CD4-positive, alpha-beta T cell (primary cell): ENCODE measurements at places on chromosomes 2 and 18.

- DNase-seq = no peak
Measured at GRCh38 chr18:79208906-79209305, 139.7 kb downstream of the ATP9B start.

GRCh38 chr2:122988395-122989221 is 1036.5 kb upstream of the CNTNAP5 start:
- no peak for DNase-seq

- DNase-seq = no peak
Measured at GRCh38 chr2:232483923-232484627, 3.6 kb downstream of the ECEL1 start.

GRCh38 chr2:232476045-232476444 is 11.6 kb downstream of the ECEL1 start:
- DNase-seq = no peak

DNA sequence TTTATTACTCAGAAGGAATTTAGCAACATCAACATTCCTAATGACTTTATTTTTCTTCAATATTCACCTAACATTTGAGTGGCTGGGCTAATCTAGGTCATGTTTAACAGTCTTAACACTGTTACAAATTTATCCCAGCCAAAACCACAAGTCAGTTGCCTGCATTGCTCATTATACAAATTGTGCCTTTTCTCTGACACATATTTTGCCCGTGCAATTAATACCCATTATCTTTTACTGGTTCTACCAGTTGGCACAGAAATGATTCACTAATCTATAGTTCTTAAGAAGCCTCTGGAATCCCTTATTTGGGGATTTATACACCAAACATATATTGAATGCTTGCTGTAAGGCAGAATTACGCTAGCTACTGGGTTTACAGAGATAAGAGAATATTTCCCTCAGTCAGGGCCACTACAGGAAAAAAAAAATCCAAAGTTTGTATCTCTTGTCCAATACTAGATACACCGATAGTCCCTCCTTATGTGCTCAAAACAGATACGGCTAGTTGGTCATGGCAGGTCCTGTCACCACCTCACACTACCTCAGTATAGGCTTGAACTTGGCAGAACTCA is 46.3 kb downstream of the ZCCHC2 start:
- DNase-seq = no peak

DNA sequence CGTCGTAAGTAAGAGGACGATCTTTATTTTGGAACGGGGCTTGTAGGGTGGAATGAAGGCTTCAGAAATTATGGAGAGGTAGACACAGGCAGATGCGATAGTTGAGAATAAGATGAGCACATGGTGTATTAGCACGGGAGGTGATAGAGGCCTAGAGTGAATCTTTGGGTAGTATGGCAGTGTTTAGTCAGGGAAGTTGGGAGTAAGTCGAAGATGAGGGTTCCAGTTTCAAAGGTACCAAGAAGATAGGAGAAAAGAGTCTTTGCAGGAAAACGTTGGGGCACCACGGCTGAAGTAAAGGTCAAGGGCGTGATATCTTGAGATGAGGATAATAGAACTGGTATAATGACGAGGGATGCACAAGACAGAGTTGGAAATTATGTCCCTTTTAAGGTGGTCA is 654 bp downstream of the PIK3C3 start:
- no peak for DNase-seq

- DNase-seq = no peak
Measured at GRCh38 chr18:6732952-6733351, 3.4 kb downstream of the ARHGAP28 start.

DNA sequence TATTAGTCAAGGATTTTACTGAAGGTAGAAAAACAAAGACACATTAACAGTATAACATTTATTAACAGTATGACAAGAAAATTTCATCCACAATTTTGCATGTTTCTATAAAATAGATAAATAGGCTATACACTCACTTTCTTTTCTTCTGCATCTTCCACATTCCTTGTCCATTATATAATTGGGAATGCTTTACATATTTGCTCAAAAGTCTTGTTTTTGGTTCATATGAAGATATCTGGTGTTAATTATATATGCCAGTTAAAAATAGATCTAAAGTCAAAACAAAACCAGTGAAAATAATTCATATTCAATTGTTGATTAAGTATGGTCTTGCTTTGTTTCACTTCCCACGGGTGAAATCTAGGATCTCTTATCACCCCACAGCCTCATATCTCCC is 53.4 kb downstream of the SERPINB7 start:
- DNase-seq = no peak

DNA sequence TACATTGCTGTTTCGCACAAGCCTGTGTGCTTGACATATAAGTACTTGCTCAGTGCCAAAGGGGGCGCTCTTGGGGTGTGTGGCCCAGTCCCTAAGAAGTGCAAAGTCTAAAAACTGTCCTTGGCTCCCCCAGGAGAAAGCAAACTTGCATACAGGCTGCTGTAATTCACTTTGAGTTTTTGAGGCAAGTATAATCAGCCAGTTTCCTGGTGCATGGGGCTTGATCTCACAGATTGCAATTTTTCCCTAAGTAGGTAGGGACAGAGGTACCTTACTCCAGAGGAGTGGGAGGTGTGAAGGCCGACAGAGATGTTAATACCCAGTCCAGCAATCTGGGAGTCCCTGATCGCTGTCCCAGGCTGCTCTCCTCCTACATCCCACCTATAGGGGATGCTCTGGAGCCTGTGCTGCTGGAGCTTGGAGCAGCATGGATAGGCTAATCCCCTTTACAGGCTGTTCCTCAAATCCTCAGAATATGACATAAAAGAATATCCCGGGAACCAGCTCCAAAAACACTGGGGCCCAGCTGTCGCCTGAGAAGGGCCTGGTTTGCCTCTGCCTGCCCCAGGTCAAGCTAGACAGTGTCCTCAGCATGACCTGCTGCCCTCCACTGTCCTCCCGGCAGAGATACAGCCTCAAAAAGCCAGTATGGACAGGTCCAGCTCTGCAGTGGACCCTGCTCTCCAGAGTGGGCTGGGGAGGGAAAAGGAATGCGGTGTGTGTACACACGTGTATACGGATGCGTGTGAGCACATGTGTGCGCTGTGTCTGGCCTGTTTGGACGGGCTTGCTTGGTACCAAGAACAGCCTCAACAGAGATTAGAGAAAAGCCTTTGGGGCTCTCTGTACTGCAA is 136.5 kb upstream of the HAAO start:
- no peak for DNase-seq

DNA sequence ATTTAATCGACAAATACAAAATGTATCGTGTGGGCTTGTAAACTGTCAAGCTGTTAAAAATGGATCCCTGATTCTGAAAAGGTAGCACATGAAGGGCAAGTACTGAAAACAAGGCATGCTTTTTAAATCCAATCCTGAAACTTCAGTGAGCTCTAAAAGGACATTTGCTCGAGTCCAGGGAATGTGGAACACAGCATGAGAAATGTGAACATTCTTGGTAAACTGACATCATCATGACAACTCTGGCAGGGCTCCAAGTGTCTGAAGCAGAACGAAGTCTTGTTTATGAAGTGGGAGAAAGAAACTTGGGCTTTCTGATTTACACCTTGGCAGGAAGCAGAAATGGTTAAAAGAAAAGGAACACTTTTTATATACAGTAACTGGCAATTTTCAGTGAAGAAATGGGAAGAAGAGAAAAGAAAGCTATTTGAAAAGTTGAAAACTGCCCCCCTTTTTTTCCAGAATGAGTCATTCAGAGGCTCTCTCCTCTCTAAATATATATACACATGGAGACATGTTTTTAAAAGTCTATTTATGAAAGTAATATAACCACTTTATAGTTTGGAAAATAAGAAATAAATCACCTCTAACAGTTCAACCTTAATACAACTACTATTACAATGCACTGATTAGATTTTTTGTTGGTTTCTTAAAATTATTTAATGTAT is 120.8 kb downstream of the GAREM1 start:
- DNase-seq = no peak

DNA sequence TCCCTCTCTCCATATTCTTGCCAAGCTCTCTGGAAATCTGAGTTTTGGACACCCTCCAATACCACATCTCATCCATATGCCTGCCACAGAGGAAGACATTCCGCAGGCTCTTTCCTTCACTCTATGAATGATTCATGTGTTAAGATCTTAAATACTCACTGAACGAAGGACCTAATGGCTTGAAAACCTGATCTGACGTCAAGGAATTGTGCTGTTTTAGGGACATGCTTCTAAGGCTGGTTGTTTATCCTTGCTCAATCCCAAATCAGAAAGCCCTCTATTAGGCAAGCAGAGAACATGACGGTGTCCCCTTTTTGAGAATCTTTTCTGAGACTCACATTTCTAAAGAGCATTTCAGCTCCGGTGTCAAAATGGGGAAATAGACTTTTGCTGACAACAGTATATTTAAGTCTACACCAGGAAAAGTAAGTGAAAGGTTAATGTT is 83.7 kb upstream of the GALNT5 start:
- no peak for DNase-seq

DNA sequence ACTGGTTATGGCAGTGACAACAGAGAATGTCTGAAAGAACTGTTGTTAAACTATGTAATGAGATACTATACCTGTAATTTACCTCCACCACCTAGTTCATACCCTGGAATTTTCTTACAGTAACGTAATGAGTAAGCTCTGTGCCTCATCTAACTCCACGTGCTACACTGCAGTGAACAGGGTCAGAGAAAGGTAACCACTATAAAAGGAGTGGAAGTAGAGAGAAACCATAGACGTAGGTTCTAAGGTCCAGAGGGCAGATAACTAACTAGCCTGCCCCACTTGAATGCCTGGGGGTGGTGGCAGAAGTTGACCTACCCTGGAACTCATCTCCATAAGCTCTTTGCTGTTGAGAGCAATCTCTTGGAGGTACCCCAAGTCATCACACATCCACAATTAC is 32.0 kb upstream of the B4GALT6 start:
- no peak for DNase-seq

- DNase-seq = peak; percentile 45
Measured at GRCh38 chr2:174485788-174486562, 854 bp downstream of the GPR155 start.

DNA sequence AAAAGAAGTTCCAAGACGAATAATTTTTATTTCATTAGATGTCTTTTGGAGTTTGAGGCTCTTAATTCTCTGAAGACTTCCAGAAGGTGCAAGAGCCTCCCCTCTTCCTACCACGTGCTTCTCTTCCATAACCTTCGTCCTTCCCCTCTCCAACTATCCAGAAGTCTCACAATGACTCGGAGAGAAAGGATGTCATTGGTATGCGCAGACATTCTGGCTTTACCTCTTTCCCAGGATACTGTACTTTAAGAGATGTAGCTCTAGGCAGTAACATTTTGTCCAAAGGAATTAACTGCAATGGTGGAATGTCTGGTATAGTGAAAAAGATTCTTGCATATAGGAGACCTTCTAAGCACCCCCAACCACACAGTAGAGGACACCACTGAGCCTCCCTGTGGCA is 249.0 kb upstream of the OSR1 start:
- no peak for DNase-seq

DNA sequence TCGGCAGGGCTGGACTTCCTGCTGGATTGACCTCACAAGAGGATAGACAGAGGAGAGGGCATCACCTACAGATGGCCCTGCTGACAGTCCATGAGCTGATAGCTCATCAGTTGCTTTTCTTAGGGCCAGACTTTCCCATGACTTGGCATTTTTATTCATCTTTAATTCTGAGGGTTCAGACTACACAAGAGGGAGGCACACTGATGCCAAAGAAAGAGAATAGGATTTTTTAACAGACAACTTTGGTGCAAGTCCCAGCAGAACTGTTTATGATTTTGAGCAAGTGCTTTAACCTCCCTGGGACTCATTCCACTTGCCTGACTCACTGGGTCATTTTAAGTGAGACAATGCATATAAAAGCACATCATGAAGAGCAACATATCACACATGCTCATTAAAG is 299.2 kb downstream of the INSIG2 start:
- DNase-seq = no peak

DNA sequence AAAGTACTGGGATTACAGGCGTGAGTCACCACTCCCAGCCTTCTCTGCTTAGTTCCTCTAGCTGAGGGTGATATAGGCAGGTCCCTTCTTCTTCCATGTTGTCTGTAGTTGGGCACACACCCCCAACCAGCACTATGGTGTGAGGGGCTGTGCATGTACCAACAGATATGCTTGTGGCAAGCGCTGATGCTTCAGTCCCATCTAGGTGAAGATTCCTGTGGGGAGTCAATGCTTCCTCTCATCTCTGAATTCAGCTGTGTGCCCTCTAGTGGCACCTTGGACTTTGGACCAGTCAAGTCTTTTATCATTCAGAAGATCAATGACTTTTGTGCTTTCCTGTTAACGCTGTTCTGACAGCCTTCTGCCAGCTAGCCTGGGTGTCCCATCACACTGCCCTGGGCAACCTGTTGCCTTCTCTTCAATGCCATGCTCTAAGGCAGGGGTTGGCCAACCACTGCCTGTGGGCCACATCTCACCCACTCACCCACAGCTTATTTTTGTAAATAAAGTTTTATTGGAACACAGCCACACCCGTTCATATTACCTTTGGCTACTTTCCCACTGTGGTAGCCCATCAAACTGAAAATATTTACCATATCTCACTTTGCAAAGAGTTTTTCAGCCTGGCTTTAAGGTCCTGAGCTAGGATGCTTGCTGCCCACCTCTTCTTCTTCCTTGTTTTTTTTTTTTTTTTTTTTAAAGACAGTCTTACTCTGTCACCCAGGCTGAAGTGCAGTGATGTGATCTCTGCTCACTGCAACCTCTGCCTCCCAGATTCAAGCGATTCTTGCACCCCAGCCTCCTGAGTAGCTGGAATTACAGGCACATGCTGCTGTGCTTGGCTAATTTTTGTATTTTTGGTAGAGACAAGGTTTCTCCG is 51.0 kb downstream of the NPAS2 start:
- DNase-seq = no peak
